Stimulated activated CD4-positive, alpha-beta T cell treated with anti-CD3 and anti-CD28 coated beads, Interleukin-4, amount 100 ng/mL, for 1 hour (primary cell): ENCODE measurements at places on chromosomes 5 and 9.

GRCh38 chr9:88820055-88820454 lies 171.2 kb upstream of the S1PR3 start:
- DNase-seq, result no peak

GRCh38 chr5:74116266-74116665 lies 490.3 kb downstream of the ARHGEF28 start:
- DNase-seq, result no peak

GRCh38 chr5:172429201-172429940 lies 25.0 kb downstream of the SH3PXD2B start:
- no peak for DNase-seq

GRCh38 chr5:53463909-53464621 lies 16.4 kb upstream of the FST start:
- DNase-seq, result no peak

DNA sequence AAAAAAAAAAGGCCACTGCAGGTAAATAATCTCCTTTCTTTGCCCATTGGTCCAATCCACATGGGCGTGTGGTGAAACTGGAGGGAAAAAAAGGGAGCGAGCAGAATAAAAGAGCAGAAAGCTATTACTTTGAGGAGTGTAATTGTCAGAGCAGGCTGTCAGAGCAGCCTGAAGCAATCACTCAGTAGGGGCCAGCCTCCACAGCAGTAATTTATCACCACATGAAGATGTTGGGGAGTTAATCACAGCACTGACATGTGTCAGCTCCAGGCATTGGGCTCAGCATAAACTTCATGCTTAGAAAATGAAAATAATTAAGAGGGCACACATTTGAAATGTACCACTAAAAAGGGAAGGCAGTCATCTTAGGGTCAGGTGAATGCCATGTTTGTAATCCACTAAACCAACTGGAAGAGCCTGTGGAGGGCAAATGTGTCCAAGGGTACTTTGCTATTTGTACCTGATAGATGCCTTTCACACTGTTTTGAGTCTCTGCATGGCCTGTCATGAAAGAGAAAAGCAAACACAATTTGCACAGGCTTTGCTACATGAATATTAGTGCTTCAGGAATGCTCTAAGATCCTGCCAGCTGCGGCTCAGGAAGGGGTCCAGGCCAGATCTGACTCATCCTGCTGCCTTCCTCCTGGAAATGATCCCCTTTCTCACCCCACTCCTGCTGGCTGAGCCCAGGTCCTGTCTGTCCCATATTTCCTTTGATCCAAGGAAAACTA lies 2.9 kb upstream of the PTGER4 start:
- no peak for DNase-seq

DNA sequence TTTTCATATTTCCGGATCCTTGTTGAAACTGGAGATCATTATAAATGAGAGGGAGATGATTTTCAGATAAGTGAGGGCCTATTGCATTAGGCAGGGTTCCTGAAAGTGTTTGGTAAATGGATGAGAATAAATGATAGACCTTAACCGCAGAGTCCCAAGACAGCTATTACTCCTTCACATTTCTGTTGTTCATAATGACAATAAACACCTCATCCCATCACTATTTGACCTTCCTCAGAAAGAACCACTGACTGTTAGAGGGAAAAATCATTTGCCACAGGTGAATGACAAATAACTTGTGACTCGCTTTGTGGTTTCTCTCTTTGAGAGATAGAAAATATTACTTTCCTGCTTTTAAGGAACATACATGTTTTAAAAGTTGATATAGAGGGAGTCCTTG lies 47.3 kb upstream of the TRMT10B start:
- no peak for DNase-seq

DNA sequence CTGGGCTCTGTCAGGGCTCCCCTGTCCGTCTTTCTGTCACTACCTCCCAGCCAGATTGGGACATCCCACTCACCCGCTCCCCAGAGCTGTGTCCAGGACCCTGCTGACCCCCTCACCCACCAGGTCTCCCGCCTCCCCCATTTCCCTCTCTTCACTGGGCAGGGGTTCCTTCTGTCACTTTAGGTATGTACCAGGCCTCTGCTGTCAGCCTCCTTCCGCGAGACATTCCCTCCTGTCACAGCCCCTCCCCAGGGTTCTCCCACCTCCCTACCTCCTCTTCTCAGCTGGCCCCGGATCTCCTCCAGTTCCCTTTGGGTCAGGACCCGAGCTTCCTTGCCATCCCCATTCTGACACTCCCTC lies 488 bp downstream of the POLR1E start:
- no peak for DNase-seq

DNA sequence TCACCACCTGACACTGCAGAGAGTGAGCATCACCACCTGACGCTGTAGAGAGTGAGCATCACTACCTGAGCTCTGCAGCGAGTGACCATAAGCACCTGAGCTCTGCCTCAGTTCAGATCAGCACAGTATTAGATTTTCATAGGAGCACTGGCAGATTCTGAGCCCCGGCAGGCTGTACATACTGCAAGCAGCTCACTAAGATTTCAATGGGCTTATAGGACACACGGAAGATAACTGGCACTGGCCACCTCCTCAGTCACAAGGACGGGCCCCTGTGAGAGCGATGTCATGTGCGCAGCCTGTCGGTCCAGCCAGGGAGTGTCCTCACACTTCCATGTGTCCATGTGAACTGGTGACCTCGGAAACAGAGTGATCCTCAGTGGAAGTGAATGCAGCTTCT lies 153.5 kb upstream of the IRX2 start:
- no peak for DNase-seq
